ENCODE measurements at places on chromosomes 3 and 15.

DNA sequence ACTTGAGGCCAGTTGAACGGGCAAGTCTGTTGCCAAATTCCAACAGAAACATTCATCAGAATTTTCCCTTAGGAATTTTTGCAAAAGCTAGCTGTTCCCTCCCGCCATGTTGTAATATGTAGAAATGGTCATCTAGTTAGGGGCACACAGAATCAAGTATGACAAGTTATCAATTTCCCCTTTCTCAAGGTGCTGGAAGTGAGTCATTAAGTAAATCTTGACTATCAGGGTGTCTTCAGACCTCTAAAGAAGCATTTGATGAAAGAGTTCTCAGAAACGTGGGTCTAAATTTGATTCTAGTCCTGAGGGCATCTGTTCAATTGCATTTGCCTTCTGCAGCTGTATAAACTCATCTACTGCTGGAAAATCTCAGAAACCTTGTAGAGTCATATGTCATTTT, 123.4 kb upstream of the FRMD4B start:
- DNase-seq, result no peak

DNA sequence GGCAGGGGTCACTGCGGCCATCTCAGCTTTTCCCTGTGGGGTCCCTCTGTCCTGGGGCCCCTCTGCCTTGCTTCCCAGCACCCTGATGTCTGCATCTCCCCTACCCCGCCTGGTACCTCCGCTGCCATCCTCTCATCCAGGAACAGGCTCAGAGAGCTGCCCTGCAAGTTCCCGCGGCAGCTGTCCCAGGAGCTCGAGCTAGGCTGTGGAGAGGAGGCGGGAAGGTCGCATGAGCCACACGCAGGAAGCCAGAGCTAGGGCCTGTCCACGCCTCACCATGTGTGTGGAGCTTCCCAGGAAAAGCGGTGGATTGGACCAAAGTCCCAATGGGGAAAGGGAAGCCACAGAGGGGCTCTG, 12.5 kb downstream of the PLA2G4B start:
- no peak for DNase-seq

GRCh38 chr3:117887901-117888300, 1146.7 kb downstream of the IGSF11 start:
- DNase-seq, result no peak

- no peak for DNase-seq
Measured at GRCh38 chr15:63405683-63406390, 24.2 kb upstream of the CA12 start.

Measured in NCI-H1436 (cell line).